ENCODE measurements at places on chromosomes 3 and 15.

GRCh38 chr15:90837094-90837493 lies 31.3 kb upstream of the FURIN start:
- no peak for DNase-seq

DNA sequence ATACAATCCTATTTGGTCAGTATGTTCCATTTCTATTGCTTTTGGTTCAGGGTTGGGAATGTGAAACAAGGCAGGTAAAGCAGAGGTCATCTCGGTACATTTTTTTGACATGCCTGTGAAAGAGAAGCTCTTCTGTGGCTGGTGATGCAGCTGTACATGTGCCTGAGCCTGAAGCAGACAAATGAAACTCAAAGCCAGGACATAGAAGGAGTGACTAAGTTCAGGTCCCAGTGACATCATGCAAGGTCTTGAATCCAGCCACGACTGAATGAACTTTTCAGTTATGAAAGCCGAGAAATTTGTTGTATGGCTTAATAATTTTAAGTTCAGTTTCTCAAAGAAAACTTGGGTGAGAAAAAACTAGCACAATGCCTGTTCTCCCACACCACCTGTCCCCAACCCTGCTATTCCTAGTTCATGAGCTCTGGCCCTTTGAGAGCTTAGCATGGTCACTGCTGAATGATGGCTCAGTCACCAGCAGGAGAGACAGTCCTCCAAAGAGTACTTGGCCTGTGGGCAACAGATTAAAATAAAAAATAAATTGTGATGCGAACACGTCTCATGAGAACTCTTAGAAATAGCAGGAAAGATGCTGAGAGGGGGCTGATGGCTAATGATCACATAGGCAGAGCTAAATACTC lies 600.2 kb upstream of the GRM7 start:
- no peak for DNase-seq

GRCh38 chr3:11944052-11944673 lies 60.0 kb upstream of the SYN2 start:
- peak; percentile 34 for DNase-seq

DNA sequence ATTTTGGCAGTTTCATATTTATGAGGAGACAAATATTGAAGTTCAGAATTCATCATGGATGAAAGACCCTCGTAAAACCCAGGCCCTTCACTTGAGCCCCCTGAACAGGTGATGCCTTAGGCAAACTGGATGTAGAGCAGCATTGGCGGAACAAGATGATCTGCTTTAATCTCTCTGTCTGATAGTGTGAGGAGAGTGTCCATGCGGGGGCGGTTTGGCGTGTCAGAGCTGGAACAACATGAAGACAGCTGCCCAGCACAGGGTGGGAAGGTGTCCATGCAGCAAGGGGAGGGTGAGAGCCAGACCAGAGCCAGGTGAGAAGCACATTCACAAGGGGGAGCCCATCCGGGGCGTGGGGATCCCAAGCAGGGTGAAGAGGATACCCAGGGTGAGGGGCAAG lies 31.8 kb upstream of the ANP32A start:
- DNase-seq, result no peak

DNA sequence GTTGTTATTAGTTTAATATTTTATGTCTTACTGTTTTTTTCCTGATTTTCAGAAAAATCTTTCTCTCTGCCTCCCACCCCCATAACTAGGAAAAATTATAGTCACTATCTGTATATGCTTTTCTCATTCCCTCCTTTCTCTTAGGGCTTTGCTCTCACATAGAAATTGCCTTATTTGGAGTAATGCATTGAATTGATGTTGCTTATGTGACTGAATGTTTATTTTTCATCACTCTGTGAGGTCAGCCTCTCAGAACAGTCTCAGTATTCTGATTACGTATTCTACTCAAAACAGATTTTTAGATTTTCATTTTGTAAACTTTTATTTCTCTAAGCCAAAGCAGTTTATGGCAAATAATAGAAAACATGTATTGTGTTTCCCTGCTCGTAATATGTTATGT lies 121.0 kb downstream of the SLMAP start:
- DNase-seq, result no peak

DNA sequence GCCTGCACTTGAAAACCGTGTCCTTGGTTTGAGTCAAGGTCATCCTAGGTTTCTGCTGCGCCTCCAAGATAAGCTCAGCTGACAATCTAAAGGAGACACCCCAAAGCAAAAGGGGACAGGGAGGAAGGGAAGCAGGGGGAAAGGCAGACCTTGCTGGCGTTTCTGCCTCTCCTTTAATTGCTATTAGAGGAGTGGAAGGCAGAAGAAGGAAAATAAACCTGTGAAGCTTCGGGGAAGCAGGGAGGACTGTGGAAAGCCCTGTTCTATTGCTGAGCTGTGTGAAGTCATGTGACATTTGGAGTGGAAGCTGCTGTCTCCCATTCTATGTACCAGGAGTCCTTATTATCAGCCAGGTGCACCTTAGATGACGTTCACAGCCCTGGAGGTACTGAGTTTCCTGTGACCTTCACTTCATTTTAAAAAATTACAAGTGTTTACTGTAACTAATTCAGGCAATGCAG lies 21.5 kb upstream of the CHD2 start:
- DNase-seq, result peak; percentile 53

DNA sequence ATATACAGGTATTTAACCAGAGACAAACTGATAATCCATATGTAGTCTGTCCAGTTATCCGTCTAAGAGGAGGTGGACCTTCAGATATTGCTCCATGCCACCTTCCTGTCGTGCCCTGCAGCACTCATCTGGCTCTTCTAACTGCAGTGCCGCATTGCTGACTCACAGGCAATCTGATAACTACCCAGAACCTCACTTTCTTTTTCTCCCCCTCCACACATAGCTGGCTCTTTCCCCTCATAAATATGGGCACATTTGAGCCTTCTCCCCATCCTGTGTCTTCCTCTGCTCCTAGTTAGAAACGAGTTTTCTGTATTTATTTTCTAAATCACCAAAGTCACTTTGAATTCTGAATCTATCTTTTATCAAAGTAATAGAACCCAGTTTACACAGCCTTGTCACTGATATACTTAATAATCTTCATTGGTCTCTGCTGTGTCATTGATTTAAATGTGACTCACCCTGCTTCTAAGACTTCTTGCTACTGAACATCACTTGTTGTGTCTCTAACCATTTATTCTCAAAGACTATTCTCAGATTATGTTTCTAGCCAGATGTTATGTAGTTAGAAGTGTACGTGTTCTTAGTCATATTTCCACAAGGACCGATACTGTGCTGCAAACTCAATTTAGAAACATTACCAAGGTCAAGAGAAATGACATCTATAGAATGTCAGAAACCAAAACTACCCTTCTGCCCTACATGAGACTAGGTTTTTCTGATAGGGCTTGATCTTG lies 17.4 kb upstream of the KCNMB2 start:
- DNase-seq, result no peak

DNA sequence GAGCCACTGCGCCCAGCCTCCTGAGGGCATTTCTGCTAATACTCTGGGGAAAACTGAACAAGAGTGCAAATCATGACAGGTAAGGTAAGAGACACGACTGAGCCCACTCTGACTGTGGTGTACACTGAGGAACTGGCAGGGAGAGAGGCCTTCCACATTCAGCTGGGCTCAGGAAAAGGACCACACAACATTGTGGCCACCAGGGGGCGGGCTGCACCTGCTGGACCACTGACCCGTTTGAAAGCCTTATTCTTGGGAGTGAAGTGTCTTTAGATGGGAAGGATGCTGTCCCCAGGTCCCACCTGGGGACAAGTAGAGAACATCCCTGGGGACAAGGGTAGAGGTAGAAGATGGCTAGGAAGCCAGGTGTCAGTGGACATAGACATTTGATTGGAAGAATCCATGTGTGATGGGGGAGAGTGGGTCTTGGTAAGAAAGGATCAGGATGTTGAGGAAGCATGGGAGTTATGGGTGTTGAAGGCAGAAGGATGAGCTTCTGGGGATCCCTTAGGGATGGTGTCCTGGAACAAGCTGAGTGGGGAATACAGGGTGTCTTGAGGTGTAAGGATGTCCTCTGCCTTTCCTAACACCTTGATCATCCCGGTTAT lies 6.2 kb upstream of the CTDSPL start:
- no peak for DNase-seq

DNA sequence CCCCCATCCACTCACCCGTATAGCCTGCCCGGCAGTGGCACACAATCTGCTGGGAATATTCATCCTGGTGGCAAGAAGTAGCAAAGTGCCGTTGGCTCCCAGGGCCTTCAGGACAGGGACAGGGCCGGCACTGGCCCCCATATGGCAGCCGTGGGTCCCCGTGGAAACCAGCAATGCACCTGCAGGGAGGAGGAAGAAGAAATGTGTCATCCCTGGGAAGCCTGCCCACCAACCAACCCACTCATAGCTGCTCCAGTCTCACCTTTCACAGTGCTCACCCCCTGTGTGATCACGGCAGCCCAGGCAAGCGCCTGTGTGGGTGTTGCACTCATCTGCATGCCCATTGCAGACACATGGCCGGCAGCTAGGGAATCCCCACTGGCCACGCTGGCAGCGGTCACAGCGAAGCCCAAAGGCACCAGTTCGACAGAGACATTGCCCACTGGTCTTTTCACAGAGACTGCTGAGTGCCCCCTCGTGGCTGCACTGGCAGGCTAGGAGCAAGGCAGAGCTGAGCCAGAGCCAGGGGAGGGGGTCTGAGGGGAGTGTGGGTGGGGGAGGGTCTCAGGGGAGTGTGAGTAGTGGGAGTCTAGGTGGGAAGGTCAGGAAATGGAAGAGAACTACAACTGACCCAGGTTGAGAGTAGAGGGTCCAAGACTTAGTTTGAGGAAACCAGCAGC lies 4.5 kb upstream of the USP19 start:
- no peak for DNase-seq

GRCh38 chr15:70723122-70723422 lies 40.3 kb downstream of the UACA start:
- no peak for DNase-seq

GRCh38 chr3:30286007-30286669 lies 320.3 kb upstream of the TGFBR2 start:
- DNase-seq, result peak; percentile 68

DNA sequence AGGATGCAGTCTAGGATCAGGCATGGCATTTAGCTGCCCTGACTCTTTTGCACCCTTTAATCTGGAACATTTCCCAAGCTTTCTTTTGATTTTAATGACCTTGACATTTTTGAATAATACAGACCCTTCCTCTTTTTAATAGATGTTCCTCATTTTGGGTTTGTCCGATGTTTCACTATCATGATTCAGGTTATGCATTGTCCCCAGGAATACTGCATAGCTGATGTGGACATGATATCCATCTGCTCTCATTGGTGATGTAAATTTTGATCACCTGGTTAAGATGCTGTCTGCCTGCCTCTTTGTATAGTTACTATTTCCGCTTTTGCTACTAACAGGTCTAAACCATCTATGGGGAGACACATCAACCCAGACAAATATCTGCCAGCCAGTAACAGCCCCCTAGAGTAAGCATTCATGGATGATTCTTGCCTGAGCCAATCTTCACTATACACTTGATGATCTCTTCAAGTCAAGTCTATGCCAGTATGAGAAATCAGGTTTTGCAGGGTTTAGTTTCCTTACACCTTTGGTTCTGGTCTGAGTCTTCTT lies 50.6 kb upstream of the ULK4 start:
- DNase-seq, result no peak

- no peak for DNase-seq
Measured at GRCh38 chr15:101053261-101053660, 134.1 kb downstream of the LRRK1 start.

DNA sequence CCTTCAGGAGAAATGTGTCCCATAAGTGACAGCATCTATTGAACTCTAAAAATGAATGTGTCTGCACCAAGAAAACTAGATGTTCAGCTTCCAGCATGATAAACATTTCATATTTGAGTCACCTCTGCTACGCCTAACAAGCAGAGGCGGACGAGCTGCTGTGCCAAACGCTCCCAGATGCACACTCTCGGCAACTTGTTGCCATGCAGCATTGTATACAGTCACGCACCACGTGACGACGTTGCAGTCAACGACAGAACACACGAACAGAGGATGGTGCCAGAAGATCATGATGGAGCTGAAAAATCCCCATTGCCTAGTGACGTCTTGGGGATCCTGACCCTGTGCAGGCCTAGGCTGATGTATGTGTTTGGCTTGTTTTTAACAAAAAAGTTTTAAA lies 137.5 kb downstream of the XXYLT1 start:
- no peak for DNase-seq

GRCh38 chr3:55795296-55795695 lies 308.2 kb upstream of the WNT5A start:
- no peak for DNase-seq

DNA sequence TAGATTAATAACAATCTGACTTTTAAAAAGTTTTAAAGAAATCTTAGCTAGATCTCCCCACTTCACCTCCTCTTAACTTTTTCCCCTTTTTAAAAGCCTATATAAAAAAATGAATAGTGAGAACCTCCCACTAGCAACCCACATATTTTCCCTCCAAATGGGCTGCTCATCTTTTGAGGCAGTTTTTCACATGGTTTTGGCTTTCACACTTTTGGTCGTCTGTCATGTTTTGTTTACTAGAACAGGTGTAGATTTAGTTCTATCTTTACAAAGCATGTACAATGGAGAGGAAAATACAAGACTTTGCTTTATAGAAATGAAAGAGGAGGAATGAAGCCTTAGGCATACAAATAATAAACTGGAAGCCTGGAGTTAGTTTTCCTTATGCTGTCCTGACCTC lies 126.7 kb upstream of the EOMES start:
- no peak for DNase-seq

DNA sequence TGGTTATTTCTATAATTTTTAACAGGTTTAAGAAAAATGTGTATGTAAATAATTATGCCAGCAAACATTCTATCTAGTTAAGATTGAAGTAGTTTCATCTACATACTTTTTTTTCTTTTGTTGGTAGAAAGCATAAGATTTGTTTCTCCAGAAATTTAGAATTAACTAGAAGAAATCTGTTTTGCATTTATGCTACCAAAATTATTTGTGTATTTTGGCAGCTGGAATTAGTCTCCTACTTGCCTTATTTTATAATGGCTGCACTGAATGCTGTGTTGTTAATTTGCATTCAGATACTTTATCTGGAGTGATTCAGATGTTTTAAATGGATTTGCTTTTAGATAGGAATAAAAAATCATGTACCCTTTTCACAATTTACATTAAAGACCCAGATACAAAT lies 100.2 kb upstream of the NAALADL2 start:
- DNase-seq, result no peak

DNA sequence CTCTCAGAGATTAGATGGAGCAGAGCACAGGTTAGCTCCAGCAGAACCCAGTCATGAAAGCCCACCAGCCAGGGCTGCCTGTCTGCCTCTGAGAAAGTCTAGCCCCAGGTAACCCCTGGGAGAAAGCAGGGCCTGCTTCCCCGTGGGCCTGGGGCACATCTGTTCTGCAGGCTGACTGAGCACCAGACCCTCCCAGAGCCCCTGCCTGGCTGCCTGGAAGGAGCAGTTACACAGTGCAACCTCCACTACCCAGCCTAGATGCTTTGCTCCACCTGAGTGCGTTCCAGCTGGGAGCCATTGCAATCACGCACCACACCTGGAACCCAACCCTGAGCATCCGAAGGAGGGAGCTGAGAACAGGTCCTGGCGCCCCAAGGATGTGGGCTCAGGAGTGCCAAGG lies 24.7 kb upstream of the OR5K4 start:
- no peak for DNase-seq
